NCI-H187 (cell line): ENCODE measurements at places on chromosomes 1 and 21.

GRCh38 chr21:14120091-14120734 is 90.5 kb downstream of the LIPI start:
- DNase-seq = peak; percentile 13

DNA sequence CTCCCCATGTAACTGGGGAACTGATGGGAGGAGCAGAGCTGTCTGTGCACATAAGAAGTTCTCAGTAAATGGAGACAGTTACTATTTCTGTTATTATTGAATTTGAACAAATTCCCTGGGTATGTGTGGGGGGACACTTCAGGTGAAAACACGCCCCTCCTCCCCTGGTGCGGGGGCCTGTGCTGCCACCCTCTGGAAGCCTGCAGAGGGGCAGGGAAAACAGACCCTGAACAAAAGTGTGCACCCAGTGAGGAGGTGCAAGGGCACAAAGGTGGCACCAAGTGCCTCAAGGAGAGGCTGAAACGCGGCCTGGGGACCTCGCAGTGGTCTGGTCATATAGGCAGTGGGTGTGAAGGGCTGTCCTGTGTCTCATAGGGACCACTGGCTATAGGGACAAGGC is 18.2 kb upstream of the NADK start:
- DNase-seq = no peak

GRCh38 chr1:98870959-98871903 is 133.4 kb downstream of the PLPPR5 start:
- DNase-seq = no peak

- no peak for DNase-seq
Measured at GRCh38 chr1:54487571-54488050, 60.4 kb upstream of the ACOT11 start.

DNA sequence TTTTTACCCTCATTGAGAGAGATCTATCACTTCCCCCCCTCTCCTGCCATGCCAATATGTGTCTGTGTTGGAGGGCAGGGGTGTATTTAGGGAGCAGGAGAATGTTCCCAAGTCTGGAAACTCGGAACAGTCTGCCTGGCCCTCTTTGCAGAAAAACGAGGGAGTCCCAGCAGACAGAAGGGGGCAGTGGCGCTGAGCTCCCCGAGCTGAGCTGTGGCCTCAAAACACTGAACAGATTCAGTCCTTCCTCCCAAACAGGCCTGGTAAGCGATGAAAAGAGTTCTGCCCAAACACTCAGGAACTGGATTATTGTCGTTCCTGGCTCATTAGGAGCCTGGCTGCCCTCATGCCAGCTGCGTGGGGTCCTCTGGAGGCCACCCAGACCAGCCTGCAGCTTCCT is 981 bp downstream of the CLDN14 start:
- no peak for DNase-seq

GRCh38 chr1:33286451-33287185 is 30.3 kb downstream of the ZNF362 start:
- no peak for DNase-seq

DNA sequence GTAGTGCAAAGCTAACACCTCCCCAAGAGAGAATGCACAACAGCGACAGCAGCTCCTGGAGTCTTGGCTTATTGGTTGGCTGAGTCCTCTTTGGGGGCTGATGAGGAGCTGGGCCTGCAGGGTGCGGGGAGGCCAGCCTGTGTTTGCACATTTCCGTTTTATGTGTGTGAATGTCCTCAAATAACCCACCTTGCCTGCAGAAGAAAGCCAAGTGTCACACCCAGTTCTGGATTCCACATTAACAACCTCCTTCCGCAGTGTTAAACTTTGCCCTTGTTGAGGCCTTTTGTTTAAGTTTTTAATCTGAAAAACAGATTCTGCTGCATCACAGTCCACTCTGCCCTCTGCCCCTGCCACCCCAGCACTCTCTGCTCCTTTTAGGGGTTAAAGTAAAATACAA is 274.5 kb downstream of the TM2D1 start:
- DNase-seq = no peak

DNA sequence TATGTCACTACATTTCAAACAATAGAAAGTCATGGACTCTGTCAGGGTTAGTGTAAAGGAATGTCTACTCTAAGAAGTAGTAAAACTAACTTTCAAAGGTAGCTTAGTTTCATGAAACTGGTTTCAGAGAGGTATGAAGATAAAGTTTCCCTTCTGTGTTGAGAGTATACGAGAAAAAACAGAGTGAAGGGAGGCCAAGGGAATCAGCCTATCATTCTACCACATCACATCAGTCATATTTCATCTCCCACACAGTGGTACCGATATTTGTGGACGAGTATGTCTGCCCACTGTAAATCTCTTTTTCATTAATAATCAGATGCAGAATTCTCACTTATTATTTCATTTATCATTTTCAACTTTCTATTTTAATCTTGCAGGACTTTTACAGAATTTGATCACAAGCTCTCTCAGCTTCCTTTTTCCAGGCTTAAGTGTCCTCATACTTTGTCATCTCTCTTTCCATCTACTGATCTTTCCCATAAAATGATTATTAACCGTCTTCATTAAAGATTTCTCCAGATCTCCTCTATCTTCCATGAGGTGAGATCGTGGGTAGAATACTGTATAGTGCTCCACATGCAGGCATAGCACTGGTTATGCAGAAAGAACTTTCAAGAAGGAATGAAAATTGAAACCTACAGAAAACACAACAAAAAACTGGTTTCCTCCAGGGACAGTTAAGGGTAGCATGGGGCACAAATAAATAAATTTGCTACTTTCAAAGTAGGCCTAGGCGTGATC is 11.5 kb upstream of the IFI16 start:
- DNase-seq = no peak

GRCh38 chr1:106249365-106249764 is 807.1 kb upstream of the PRMT6 start:
- DNase-seq = no peak

- DNase-seq = no peak
Measured at GRCh38 chr1:28632560-28632959, 10.3 kb downstream of the TAF12 start.
